A549 (cell line): ENCODE measurements at places on chromosomes 12 and 14.

DNA sequence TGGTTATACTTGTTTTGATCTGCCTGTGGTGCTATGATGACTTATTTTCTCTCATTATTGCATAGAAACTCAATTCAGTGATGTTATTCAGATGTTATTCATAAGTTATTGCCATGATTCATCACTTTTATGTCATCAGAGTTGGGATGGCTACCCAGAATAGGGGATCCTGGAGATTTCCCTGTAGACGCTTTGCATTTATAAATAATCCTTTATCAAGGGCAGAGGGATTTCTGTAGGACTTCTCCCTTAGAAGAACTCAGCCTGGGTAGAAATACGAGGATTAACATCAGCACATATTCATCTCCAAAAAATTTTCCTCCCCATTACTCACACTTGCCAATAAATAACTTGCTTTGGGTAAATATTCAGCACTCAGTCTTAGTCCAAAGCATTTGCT lies 4.9 kb downstream of the GPRC5A start:
- no peak for DNase-seq

- DNase-seq: no peak
Measured at GRCh38 chr14:100717386-100717785, 9.3 kb upstream of the DLK1 start.

DNA sequence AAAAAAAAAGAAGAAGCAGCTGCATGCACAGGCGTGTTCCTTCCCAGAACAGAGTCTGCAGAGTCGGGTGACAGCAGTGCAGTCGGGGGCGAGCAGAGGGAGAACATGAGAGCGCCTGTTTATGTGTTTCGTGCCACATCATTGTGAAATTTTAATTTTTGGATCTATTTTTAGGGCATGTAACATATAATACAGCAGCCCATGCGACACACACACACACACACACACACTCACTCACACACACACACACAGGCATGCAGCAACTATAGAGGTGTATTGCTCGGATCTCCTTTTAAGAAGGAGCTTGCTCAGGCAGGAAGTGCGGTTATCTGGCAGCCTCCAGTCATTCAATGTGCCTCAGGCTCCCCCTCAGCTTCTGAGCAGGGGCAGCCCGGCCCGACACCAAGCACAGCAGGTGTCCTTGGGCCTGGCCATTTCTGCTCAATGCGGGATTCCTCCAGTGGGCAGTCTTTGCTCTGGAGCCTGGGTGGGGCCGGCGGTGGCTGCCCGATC lies 71.8 kb downstream of the ZNF664 start:
- DNase-seq: no peak

DNA sequence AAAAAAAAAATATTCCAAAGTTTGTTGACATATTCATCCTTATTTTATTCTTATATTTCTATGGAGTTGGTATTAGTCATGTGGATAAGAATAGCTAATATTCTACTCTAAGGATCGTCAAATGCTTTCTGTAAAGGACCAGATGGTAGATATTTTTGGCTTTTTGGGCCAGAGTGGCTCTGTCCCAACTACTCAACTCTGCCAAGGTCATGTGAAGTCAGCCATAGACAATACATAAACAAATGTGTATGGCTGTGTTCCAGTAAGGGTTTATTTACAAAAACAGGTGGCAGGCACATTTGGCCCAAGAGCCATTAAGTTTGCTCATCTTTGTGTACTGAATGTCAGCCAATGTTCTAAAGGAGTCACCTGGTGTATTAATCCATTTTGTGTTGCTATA lies 131.8 kb downstream of the TBX5 start:
- no peak for DNase-seq

DNA sequence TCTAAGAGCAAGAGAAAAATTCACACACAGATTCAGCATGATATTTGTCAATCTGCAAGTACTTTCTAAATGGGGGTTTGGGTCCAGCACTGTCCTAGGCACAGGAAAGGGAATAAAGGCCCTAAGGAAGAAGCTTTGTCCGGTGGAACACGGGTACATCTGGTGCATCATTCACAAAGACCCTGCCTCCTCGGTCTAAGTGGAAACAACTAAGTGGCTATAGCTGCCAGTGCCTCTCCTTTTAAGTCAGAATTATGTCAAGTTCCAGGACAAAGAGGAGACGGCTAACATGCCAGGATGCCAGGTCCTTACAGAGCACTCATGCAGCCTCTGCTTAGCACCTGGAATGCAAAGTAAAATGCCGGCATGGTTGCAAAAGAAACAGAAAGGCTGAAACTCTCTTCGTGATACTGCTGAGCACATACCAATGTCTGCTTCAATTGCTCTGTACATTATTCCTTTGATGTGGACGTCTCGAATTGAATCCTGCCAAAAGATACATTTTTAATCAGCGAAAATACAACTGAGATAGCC lies 47.5 kb downstream of the NT5DC3 start:
- DNase-seq: no peak

DNA sequence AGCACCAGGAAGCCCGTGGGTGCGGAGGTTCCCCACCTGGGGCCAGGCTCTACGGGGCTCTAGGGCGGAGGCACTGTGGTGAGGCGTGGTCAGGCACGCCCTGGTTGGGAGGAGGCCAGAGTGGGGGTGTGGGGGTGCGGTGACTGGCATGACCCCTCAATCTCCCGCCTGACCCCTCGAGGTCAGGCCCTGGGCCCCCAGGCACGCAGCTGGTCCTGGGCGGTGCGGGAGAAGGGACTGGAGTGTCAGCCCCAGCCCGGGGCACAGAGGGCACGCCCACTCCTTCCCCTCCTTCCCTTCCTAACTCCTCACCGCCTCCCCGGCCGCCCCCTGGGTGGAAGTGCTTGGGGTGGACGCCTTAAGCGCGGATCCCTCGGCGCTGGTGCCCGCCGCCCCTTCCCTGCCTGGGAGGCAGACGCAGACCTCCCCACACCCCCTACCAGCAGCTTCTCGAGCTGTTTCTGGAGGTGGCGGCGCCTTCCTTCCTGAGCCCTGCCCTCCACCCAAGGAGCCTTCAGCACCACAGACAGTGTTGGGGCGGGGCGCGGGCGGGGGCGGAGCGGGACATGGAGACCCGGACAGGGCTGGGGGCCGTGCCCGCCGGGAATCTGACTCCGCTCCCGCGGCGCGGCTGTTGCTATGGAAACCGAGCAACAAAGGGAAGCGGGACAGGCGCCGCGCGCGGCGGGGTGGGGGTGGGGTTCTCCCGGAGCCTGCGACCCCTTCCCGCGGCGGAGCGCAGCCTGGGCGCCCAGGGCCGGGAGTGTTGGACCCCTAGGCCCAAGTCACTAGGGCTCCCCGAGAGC lies 741 bp upstream of the CRIP2 start:
- peak; percentile 89 for DNase-seq

- no peak for DNase-seq
Measured at GRCh38 chr14:71668186-71668912, 263.9 kb upstream of the RGS6 start.

- DNase-seq: no peak
Measured at GRCh38 chr12:56931474-56931978, 2.7 kb downstream of the SDR9C7 start.

GRCh38 chr14:95666450-95666849 lies 19.8 kb upstream of the TCL1B start:
- DNase-seq: no peak

GRCh38 chr12:71954083-71954778 lies 15.6 kb downstream of the TPH2 start:
- DNase-seq: no peak

GRCh38 chr14:67429510-67430205 lies 17.7 kb upstream of the PLEK2 start:
- DNase-seq: no peak

DNA sequence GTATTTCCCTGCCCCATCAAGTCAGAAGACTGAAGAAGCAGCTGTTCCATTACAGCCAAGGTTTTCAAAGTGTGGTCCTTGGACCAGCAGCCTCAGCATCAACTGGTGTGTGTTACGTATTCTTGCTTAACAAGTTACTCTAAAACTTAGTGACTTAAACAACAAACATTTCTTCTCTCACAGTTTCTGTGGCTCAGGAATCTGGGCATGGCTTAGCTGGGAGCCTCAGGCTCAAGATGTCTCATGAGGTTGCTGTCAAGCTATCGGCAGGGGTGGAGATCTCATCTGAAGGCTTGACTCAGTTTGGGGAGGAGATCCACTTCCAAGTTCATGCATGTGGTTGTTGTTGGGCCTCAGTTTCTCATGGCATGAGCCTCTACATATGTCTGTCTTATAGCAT lies 174.5 kb downstream of the KTN1 start:
- DNase-seq: no peak

GRCh38 chr12:82690006-82690405 lies 3.3 kb downstream of the TMTC2 start:
- no peak for DNase-seq

DNA sequence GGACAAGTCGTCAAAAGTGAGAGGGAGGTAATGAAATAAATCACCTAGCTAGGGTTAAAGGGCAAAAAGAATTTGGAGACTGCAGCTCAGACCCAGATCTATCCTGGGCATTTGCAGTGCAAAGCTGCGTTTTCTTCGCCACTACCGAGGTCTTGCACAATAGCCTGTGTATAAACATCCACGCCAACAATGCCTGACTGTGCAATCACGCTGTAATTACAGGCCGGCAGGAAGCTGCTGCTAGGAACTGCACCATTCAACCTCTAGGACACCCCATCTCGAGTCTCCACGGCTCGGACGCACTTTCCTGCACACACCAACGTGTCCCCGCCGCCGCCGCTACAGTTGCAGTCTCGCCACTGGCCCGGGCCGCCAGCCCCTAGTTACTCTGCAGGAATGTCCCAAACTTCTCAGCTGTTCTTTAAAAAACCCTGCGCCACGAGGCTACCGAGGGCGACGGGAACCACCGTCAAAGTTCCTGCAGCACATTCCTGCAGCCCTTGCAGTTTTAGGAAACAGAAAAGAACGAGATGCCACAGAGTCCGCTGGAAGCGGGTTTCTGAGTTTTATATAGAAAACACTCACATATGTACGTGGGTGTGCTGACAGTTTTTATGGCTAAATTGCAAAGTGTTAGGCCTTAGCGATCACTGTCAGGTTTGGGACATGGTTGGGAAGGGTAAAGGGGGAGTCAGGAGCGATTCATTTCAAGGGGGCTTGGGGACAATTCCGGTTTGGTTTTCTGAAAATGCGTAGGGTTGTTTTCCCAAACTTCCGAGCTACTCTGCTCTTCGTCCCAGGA lies 65.6 kb upstream of the PTGR2 start:
- DNase-seq: peak; percentile 60

DNA sequence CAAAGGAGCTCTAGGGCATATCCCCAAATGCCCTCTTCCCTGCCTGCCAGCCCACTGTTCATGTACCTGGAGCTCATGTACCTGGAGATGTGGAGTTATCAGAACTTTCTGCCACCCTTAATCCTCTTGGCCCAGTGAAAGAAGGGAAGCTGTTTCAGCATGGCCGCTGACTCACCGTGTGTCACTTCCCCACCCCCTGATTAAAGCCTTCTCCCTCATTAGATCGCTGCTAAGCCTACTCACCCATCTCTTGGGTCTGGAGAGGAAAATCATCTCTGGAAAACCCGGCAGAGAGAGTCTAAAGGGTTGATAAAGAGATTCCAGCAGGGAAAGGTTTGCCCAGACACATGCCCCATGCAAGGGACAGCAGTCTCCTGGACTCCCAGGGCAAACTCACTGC lies 4.5 kb upstream of the LTBP2 start:
- peak; percentile 61 for DNase-seq

DNA sequence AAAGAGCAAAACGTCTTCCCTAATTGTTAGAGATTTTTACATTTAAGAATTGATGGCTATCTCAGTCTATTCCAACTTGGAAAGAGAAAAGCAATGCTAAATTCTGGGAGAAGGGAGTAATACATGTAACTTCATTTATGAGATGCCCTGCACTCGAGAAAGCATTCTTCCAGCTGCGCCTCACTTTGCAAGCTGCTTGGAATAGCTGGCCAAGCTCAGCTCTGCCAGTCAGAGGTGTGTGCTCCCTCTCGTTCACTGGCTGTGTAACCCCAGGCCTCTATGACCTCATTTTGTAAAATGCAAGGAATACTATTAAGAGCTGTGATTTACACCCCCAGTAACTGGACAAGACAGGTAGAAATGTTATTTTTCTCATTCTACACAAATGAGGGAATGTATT lies 79.1 kb downstream of the OTX2 start:
- no peak for DNase-seq

- DNase-seq: no peak
Measured at GRCh38 chr12:69906411-69907216, 81.6 kb downstream of the MYRFL start.

DNA sequence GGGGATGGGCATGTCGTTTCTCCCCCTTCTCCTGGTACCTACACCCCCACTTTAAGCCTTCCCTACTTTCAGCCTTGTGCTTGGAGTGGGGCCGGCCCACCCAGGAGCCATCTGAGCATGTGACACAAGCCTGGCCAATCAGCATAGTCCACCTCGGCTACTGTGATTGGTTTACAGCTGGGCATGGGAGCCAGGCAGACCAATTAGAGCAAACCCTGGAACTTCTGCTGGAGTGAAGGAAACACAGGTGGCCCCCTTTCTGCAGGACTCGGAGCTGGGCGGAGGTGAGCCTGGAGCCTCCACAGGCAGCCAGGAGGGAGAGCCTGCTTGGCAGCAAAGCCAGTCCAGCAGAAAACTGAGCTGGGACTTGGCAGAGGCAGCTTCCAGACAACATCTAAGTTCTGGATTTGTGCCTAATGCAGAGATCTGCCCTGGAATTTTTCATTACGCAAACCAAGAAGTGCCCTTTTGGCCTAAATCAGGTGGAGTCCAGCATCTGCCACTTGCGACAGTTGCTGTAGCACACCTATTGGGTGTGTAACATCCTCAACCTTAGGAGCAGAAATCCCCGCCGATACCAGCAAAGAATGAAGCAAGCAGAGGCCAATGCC lies 59.5 kb downstream of the SCARB1 start:
- DNase-seq: peak; percentile 58

DNA sequence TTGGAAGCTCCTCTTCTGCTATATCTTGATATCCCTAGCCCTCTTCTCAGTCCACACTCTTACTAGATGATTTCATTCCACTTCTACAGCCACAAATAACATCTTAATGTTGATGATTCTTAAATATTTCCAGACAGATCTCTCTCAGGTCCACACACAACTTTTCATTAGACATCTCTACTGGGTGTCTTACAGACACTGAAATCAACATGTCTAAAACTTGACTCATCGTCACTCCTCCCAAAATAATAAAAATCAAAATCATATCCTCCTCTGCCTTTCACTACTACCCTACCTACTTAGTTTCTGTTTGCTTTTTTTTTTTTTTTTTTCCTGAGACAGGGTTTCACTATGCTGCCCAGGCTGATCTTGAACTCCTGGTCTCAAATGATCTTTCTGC lies 11.9 kb downstream of the PRDM4 start:
- DNase-seq: no peak

GRCh38 chr12:15486859-15487258 lies 164.6 kb downstream of the PTPRO start:
- DNase-seq: no peak
